ENCODE measurements at places on chromosomes 2 and 18.

- no peak for DNase-seq
These were observed 130.8 kb downstream of the ZNF236 start for GRCh38 chr18:76953156-76953555.

DNA sequence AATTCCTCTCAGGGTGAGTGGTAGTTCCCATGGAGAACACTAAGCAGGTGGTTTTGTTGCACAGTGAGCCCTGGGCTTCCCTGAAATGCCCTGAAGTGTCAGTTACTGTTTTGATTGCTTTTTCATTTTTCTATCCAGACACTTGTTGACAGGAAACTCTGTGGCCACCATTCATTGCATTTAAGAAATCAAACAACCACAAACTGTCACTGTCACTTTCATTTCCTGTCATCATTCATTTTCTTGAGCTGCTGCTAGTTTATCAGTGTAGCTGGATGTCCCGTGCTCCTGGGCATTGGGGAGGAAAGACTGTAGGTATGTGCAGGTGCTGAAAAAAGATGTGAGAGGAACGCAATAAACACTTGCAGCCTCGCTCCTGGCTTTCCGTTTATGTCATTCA lies 891.6 kb upstream of the ZEB2 start:
- peak; percentile 29 for DNase-seq

DNA sequence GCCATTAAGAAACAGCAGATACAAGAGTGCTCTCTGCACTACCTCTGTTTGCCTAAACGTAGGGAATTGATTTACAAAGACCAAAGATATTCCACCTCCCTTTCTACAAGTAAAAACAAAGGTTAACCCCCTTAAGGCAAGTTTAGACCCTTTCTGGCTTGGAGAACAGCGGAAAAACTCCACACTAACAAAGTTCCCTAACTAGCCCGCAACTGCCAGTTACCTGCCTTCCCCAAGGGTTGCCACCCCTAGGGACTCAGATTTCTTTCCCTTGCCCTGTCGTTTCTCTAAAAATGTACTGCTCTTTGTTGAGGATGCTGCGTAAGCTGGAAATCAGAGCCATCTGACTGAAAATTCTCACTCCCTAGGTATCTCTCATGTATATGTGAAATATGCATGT lies 627.5 kb upstream of the SOX11 start:
- no peak for DNase-seq

- DNase-seq = no peak
These were observed 22.3 kb downstream of the RAB27B start for GRCh38 chr18:54850598-54850997.

GRCh38 chr2:153495725-153496124 lies 17.2 kb upstream of the RPRM start:
- DNase-seq = no peak

DNA sequence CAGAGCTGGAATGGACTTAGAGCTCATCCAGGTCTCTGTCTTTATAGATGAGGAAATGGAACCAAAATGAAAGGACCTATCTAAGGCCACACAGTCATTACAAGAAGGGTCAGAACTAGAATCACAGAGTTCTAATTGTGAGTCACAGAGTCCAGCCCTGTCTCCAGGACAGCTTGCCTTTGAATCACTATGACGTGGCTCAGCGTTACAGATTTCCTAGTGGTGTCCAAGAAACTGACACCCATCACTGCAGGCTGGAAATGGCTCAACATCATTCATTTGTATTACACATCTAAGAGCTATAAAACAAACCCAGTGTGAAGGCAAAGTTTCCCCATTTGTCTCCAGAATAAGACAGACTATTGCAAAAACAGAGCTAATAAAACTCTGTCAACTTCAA lies 164.3 kb upstream of the SIX2 start:
- DNase-seq = no peak

GRCh38 chr2:133344849-133345248 lies 223.4 kb downstream of the NCKAP5 start:
- DNase-seq = no peak

All from CD8-positive, alpha-beta T cell (primary cell).